Stimulated activated CD4-positive, alpha-beta T cell treated with anti-CD3 and anti-CD28 coated beads, Interleukin-1b, Interleukin-23, amount 100 ng/mL, for 1 hour (primary cell): ENCODE measurements at places on chromosomes 12 and 14.

- DNase-seq: no peak
Measured at GRCh38 chr12:114729731-114730130, 45.8 kb upstream of the TBX3 start.

DNA sequence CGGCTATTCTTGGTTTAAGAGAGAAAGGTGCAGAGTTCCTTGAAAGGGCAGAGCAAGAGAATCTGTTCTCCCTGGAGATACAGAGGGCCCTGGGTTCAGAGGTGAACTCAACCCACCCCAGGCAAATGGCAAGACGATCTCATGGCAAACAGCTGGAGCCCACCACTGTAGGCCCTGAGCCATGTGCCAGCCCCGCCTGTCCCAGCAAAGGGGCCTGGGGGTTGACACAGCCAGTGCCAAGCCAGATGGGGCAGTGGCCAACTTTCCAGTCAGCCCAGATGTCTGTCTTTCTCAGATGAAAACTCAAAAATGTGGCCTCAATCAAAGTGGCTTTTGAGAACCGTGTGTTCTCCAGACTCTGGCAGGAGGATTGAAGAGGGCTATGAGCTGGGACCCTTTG, 51.8 kb downstream of the ISCA2 start:
- DNase-seq: no peak

DNA sequence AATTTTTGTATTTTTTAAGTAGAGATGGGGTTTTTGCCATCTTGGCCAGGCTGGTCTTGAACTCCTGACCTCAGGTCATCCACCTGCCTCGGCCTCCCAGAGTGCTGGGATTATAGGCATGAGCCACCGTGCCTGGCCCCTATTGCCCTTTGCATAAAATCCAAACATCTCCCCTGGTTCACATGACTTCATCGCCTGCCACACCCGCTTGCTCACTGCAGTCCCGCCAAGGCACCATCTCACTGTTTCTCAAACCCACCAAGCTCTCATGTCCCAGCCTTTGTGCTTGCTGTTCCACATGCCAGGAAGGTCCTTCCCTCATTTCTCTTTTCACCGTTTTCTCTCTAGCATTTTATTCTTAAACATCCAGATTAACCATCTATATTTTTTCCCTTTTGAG, 9.7 kb downstream of the RHOF start:
- DNase-seq: no peak

DNA sequence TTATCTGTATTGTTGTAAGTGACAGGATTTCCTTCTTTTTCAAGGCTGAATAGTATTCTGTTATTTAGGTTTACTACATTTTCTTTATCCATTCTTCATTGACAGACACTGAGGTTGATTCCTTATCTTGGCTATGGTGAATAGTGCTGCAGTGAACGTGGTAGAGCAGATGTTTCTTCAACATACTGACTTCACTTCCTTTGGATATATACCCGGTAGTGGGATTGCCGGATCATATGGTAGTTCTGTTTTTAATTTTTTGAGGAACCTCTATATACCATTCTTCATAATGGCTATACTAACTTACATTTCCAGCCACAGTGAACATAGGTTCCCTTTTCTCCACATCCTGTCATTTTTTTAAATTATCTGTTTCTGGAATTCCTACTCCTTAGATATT, 21.8 kb downstream of the DERA start:
- DNase-seq: no peak

DNA sequence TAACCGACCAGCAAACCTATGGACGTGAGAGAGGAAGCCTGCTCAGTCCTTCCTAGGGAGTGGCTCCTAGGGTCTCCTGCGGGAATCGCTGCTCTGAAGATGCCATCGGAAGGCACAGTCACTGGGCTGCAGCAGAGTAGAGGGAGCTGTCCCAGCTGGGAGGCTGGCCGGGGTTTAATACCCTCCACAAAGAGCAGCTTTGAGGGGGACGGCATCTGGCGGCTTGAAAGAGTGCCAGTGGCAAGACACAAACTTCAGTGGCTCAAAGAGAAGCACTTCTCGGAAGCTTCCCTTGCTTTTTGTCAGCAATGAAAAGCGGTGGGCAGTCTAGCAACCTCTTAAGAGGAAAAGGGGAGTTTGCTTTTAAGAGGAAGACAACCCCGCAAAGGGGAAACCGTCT, 114.6 kb downstream of the TMEM132C start:
- DNase-seq: no peak

DNA sequence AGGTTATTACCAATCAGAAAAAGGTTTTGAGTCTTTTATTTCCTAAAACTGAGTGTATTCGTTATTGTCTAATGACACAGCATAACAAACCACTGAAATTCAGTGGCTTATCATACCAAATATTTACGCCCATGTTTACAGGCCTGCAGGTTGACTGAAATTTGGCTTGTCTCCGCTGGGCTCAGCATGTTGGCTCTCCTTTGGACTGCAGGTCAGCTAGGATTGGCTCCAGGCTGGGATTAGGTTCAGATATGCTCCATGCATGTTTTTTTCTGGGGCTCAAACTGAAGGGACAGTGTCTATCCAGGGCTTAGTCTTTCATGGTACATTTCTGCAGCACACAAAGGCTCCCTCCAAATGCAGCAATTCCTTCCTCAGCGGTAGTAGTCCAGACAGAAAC, 569.9 kb downstream of the DIO2 start:
- DNase-seq: no peak

- DNase-seq: no peak
Measured at GRCh38 chr14:59638885-59639284, 62.3 kb upstream of the CCDC175 start.

- no peak for DNase-seq
Measured at GRCh38 chr14:61116369-61116768, 135.3 kb downstream of the SLC38A6 start.

GRCh38 chr12:82740129-82741000, 53.7 kb downstream of the TMTC2 start:
- no peak for DNase-seq

DNA sequence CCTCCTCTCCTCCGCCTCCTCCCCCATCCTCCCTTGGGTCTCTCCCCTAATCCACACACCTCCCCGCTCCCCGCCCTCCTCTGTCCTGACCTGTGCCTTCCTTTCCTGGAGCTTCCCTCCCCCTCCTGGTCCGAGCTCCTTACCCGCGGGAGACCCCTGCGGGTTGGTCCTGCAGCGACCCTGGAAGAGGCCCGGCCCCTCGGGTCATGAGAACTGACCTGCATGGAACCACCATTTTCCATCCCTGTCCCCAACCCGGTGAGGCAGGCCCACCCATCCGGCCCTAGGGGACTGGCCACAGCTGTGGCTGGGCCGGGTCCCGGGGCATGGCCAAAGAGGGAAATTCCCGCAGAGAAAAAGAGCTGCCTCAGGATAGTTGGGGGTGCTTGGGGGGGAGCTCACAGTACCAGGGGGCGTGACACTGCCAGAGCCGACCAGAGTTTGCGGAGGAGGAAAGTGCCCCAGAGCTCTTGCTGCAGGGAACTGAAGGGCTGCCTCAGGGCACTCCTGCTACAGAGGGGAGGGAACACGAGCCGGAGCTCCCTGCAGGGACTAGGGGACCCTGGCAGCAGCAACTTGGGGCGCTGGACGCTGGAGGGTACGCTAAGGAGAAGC, 613 bp downstream of the ARHGEF40 start:
- no peak for DNase-seq
